ENCODE measurements at places on chromosomes 5 and 9. TPM values are rescaled to one million over a fixed set of nuclear protein-coding genes. Genes with fewer than 3 reads are reported as not detected.

GRCh38 chr5:71924980-71925379 lies 182.3 kb upstream of the MAP1B start:
- DNase-seq: no peak

DNA sequence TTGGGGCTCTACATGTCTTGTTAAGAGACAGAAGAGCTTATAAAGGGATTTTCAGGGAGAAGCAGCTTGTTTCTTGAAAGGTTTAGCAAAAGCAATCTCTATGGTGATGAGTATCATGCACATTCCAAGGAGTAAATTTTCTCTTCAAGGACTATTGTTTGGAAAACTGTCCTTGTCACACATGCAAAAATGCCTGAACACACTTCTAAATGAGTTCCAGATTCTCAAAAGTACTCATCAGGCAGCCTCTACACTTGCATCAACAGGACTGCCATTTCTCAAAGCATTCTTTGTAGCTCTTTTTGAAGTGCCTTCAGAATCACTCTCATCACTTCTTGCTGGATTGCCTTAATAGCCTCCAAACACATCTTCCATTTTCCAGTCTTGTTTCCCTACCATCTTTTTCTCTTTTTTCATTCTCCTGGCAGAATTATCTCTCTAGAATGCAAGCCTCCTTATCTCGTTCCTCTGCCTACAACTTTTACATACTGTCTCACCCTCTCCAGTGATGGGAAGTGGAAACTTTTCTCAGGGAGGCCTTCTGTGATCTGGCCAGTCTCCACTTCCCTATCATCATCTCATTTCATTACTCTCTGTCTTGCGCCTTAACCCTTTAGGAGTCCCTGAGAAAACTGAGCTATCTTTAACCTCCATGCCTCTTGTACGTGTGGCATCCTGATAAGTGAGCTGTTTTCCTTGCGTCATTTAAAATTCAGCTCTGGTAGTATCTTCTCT lies 631.5 kb upstream of the TLE4 start:
- DNase-seq: no peak

- DNase-seq: no peak
These were observed 77.1 kb upstream of the ADAMTS2 start for GRCh38 chr5:179422213-179422855.

DNA sequence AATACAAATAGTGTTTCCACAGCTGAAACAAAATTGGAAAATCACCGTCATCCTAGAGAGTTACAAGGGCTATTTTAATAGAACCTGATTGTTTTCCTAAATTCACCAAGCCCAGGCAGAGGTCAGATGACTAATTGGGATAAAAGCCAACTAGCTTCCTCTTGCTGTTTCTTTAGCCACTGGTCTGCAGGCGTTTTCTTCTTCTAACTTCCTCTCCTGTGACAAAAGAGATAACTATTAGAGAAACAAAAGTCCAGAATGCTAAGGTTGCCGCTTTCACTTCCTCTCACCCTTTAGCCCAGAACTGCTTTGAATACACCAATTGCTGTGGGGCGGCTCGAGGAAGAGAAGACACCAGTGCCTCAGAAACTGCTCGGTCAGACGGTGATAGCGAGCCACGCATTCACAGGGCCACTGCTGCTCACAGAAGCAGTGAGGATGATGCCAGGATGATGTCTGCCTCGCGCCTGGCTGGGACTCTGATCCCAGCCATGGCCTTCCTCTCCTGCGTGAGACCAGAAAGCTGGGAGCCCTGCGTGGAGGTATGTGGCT lies at the start of gene TLR4:
Gene TLR4, plus strand, starts transcription at position 380 of the 552 bp plus-strand sequence. Its CDS starts 70 bp downstream, at position 450.
- DNase-seq: peak; percentile 52

Gene IL6ST
- 406 TPM for total RNA-seq

Gene PCDHGB7
- total RNA-seq: 20.0 TPM

Gene ZNF883
- total RNA-seq: 2.1 TPM

Gene TMC1
- 0.53 TPM for total RNA-seq

Gene WNK2
- total RNA-seq: 2.1 TPM

Gene SV2C
- total RNA-seq: 0.10 TPM

All from ovary (tissue), 10 donors.